Inflammatory macrophage treated with lipopolysaccharide for 4 hours (primary cell): ENCODE measurements at places on chromosomes 5 and 9.

DNA sequence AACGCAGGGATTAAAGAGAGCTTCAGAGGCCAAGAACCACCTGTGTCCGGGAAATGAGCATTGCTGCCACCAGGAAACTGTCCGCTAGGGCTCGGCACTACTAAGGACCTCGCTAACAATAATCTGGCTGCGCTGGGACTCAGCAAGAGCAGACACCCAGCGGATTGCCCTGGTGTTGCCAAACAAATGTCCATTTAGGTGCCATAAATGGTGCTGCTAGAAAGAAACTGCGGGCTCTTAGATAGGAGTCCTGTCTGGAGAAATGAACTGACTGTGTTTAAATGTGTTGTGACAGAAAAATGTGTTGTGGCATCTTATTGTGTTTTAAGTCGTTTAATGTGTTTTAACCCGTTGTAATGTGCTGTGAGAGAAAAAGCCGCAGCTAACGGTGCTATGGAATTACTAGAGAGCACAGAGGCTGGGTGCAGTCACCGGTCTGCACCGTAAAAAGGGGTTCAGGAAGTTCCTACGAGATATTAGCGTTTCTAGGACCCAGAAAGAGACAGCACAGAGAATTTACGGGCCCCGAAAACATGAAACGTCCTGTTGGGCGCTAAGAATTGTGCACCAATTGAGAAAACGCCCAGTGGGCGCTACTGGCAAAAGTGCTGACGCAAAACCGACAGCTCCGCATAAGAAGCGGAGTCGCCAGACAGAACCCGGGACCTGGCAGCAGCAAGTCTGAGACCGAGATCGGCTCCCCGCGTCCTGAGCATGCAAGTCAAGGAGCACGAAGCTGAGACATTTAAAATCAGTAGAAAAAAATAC lies 90.6 kb downstream of the ANXA2R start:
- peak; percentile 80 for DNase-seq

GRCh38 chr9:87656485-87656884 lies 69.4 kb upstream of the CTSL start:
- DNase-seq: no peak

GRCh38 chr5:102651466-102651865 lies 103.6 kb upstream of the PAM start:
- DNase-seq: no peak

GRCh38 chr5:110865400-110866094 lies 126.7 kb downstream of the SLC25A46 start:
- DNase-seq: no peak
